ENCODE measurements at places on chromosomes 1 and 21.

- no peak for DNase-seq
These were observed 16.0 kb downstream of the HAO2 start for GRCh38 chr1:119384591-119384990.

GRCh38 chr1:227846265-227846858 lies 30.9 kb downstream of the PRSS38 start:
- peak; percentile 54 for DNase-seq

- no peak for DNase-seq
These were observed 144.3 kb downstream of the DMRTA2 start for GRCh38 chr1:50278961-50279360.

GRCh38 chr1:169586067-169586394 lies 250 bp downstream of the F5 start:
- DNase-seq, result no peak

DNA sequence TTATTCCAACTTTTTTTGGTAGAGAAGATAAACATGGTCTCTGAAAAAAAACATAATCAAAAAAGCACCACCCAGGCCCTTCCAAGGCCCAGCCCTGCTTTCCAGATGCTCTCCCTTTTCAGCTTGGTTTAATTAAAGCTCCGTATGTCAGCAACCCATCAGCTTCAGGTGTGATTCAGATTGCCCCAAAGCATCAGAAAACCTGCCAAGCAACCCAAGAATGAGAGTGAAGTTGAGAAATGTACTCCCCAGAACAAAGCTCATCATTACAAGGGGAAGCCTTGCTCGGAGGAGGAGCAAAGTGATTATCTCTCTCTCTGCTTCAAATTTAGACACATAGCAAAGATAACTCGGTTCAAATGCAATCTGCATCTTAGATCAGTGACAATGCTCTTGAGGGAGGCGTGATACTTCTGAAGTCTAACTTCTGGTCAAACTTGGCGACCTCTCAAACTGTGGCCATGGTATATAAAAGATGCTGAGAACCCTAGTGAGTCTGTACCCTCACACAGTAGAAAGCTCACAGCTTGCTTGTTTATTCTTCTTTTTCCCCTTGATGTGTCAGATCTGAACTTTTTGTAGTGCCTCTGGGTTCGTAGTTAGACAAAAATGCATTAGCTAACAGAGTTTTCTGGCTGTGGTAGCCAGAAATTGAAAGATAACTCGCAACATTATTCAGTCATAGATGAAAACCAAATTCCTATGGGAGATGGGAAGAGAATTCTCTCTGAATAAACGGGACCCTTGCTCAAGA lies 63.3 kb upstream of the ZC3H11B start:
- DNase-seq, result no peak

GRCh38 chr1:101769520-101769919 lies 227.2 kb downstream of the OLFM3 start:
- no peak for DNase-seq

GRCh38 chr1:241265428-241265827 lies 91.6 kb downstream of the RGS7 start:
- DNase-seq, result no peak

DNA sequence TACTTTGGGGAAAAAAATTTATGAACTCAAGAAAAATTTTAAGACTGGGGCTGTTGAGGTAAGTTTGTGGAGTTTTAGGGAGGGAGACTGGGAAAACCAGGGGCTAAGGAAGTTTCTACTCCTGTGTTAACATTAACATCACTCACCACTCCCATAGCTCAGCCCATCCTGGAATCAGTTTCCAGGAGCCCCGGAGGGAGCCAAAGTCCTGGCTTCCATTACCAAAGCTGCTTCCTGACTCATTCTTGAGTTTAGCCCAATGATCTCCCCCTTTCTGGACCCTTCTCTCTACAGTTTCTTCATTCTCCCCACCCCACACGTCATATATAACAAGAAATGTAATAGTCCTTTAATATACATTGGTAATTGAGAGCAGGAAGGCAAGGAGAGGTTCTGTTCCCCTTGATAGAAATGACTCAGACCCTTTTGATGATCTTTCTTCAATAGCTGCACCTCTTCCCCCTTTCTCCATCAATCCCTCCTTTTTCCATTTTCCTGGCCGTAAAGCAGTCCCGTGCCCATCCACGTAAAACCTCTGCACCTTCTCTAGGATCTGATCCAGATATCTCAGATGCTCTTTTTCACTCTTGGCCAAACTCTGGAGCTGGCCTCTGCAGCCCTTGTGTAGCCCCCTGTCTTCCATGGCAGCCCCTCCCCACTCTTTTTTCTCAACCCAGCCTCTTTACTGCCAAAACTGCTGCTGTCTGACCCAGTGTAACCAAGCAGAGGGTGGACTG lies 4.6 kb upstream of the PIAS3 start:
- DNase-seq, result no peak

DNA sequence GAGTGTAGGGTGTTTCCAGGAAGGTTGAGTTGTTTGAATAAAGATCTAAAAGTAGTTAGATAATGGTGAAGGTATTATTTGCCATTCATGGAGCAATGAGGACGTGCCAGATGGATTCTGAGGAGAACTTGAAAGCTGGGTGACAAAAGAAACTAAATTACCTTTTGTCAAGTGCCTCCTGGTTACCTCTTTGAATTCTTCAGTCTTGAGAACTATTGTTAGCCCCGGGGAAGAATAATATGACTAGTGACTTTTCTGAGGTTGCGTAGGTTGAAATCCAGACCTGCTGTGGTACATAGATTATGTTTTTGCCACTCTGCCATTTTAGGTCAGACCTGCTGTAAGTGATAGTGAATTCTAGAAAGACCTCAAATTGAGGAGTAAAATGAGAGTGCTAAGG lies 11.5 kb downstream of the LAMC1 start:
- DNase-seq, result no peak

DNA sequence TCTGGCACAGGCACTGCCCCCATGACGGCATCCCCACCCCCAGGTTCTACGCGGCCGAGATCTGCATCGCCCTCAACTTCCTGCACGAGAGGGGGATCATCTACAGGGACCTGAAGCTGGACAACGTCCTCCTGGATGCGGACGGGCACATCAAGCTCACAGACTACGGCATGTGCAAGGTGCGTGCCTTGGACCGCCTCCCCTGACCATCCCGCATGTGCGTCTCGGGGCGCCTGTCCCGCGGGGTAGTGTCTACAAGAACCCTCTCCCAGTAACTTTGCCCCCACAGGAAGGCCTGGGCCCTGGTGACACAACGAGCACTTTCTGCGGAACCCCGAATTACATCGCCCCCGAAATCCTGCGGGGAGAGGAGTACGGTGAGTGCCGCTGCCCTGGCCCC lies 22.6 kb downstream of the FAAP20 start:
- no peak for DNase-seq

DNA sequence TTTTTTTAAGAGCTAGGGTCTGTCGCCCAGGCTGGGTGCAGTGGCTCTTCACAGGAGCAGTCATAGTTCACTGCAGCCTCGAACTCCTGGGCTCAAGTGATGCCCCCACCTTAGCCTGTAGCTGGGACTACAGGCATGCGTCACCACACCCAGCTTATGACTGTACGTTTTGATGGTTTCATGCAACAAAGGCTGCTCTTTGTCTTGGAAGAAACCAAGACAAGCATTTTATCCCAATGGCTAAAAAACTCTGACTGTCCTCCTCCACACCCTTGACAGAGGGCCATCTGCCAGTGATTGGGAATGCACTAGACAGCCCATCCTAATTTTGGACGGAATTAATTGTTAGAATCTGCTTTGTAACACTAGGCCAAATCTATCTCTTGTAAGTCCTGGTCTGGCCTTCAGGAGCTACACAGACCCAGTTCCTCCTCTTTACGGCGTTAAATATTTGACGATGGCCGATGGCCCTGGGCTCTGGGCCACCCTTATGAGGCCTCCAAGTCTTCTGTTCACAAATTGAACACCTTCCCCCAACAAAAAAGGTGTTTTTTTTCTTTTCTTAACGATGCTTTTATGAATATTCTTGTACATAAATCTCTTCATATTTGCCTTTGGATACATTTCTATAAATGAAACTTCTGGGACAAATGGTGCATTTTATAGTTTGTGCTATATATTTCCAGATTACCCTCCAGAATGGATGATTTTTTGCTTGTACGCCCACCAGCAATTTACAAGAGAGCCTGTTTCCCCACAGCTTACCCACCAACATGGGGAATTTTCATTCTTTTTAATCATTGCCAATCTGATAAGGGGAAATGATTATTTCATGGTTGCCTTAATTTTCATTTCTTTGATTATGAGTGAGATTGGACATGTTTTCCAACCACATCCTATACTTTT lies 104.8 kb upstream of the SLC25A33 start:
- no peak for DNase-seq

DNA sequence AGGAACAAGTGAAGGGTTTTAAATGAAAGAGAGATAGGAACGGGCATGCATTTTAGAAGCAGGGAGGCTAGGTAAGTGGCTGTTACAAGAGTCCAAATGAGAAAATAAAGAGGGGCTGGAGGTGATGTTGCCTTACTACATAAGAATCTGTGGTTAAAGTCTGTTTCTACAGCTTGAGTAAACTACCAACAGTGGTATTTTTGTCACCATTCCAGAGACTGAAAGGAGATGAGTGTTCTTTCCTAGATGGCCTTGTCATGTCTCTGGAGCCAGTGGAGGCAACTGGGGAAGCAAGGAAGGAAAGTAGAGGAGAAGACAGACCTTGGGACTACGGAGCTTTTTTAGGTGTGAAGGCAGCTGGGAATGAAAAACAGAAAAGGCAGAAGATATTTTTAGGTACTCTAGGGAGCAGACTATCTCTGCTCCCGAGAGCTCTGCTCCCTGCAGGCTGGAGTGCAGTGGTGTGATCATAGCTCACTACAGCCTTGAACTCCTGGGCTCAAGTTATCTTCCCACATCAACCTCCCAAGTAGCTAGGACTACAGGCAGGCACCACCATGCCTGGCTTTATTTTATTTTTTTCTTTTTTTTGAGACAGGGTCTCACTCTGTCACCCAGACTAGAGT lies 12.2 kb downstream of the HDAC1 start:
- DNase-seq, result no peak

DNA sequence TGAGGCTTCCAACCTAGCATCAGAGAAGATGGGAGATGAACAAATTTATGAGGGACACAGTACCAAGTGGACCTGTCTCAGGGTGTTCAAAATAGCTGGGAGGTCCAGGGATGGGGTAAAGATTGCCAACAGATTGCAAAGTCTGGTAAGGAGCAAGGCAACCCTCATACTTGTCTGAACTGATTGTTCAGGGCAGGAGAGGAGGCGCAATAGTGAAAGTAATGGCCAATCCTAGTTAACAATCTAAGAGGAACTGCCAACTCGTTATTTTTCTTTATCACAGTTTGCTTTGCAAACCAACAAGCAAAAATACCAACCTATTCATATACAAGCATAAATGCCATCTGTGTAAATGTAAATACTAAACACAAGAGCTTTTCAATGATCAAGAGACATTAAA lies 78.4 kb upstream of the S1PR1 start:
- no peak for DNase-seq

DNA sequence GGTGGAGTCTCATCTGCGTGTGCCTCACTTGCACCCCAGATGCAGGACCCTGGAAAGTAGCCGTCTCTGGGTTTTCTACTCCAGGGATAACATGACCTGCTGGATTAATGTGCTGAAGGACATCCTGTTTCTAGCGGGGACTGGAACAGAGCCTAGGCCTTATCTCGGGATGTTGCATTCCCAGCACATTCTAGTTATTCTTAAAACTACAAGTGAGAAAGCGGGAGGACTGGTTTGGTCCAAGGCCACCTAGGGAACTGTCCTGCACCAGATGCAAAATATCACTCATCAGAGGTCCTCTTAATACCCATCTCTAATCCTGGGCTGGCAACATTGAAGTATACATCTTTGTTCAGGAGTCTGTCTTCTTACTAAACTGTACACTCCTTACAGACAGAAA lies 179.9 kb downstream of the ZC3H11B start:
- DNase-seq, result no peak

DNA sequence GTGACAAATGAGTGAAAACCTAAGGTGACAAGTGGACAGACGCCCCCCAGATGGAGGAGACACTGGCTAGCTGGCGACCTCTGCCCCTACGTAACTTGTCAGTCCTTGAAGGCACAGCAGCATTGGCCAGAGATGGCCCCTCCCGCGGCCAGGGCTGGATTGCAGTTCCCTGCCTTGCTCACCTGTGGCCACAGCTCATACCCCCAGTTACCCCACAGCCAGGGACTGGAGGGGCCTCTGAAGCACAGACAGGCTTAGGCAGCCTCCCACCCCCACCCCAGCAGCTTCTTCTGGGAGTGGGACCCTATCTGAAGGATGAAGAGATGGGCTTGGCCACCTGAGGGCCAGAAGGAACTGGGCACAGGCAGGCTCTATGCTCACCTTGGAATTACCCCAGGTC lies 3.7 kb downstream of the HES3 start:
- no peak for DNase-seq

DNA sequence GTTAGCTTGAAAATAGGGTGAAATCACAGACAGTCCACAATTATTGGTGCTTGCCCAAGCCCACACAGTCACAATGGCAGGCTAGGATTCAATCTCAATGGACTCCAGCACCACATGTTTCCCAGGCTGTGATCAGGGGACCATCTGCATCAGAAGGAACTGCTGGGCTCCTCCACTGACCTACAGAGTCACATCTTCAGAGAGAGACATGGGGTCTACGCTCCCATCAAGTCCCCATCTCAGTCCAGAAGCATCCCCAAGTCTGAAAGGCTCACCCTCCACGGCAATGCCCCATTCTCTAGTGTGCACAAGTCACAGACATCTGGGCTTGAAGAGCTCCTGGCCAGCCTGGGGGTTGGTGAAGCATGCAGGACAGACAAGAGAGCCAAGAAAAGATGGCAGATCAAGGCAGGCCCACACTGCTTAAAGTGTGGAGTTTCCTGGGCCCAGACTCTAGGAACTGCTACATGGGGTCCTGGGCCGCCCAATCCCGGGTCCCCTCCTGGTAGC lies 262.5 kb downstream of the NPHP4 start:
- DNase-seq, result no peak

DNA sequence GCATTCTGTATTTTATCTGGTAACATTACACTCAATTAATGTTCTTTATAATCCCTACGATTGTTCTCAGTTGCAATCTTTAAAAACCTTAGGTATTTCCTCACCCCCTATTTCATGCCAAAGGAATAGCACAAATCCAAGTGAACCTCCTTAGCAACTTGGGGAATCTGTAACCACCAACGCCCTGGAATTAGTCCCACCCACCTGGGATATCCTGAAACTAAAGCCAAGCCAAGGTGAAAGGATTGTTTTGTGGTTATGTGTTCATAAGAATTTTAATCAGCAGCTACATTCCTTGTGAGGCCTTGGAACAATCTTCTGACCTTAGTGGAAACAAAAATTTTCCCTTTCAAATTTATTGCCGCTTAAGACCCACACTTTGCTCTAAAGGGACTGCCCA lies 908.7 kb downstream of the TTLL7 start:
- no peak for DNase-seq

- no peak for DNase-seq
These were observed 17.3 kb downstream of the CA6 start for GRCh38 chr1:8962812-8963530.

- DNase-seq, result no peak
These were observed 680 bp downstream of the MAGOH start for GRCh38 chr1:53237638-53238037.

Data from LNCaP clone FGC (cell line).